Aorta (tissue), 5 donors: ENCODE measurements at places on chromosomes 7 and 10. TPM values are rescaled to one million over a fixed set of nuclear protein-coding genes. Genes with fewer than 3 reads are reported as not detected.

Gene SPDYE2B
- not detected for polyA plus RNA-seq

Gene ADAMTS14
- 0.13 TPM for polyA plus RNA-seq

Gene MPP7
- polyA plus RNA-seq, result 11.0 TPM

Gene PRTFDC1
- 15.7 TPM for polyA plus RNA-seq

Gene GET4
- 16.5 TPM for polyA plus RNA-seq

Gene CLRN3
- polyA plus RNA-seq, result 6.3 TPM

GRCh38 chr7:29272057-29272456, 77.5 kb downstream of the CHN2 start:
- H3K4me3 ChIP-seq, result no peak overlapping the region
- H3K36me3 ChIP-seq, result no peaks in the 10 kb centered on the region
- no peak for DNase-seq
- H3K27me3 ChIP-seq, result no peaks in the 10 kb centered on the region

- no peaks in the 10 kb centered on the region for H3K36me3 ChIP-seq
- H3K4me3 ChIP-seq, result no peak overlapping the region
- no peak overlapping the region for H3K27ac ChIP-seq
- no peaks in the 10 kb centered on the region for H3K4me1 ChIP-seq
- DNase-seq, result no peak
Observed at GRCh38 chr10:86962136-86962980, 4.0 kb downstream of the SNCG start.

DNA sequence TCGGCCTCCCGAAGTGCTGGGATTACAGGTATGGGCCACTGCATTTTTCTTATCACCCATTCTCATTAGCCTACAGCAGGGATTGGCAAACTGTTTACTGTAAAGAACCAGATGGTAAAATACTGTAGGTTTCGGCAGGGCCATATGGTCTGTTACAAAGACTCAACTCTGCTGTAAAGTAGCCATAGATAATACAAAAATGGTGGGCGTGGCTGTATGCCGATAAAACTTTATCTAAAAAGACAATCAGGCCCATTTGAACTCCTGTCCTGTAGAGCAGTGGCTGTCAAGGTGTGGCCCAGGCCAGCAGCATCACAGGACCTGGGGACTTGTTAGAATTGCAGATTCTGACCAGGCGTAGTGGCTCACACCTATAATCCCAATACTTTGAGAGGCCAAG, 134.3 kb downstream of the CUX1 start:
- no peaks in the 10 kb centered on the region for H3K36me3 ChIP-seq
- no peak overlapping the region for H3K27ac ChIP-seq
- H3K4me1 ChIP-seq, result peaks cover 3% of the 10 kb centered on the region
- H3K4me3 ChIP-seq, result no peak overlapping the region

DNA sequence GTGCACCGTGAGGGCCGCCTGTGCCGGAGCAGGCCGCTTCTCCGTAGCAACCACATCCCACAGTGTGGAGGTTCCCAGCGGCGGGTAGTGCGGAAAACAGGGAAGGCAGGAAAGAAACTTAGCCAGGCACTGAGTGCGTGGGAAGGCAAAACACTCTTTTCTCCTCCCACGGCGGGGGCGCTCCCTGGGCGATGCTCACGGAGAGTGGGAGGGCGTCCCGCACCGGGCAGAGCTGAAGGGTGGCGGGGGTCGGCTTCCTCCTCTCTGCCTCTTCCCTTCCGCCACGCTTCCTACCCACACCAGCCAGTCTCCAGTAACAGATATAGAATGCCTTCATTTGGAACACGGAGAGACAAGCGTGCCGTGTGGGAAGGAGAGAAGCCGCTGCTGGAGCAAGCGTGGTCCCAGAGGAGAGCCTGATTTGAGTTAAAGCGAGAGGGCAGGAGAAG, 252.5 kb downstream of the PAXIP1 start:
- no peaks in the 10 kb centered on the region for H3K36me3 ChIP-seq
- H3K27ac ChIP-seq, result no peak overlapping the region
- H3K27me3 ChIP-seq, result no peaks in the 10 kb centered on the region
- H3K4me3 ChIP-seq, result no peak overlapping the region

DNA sequence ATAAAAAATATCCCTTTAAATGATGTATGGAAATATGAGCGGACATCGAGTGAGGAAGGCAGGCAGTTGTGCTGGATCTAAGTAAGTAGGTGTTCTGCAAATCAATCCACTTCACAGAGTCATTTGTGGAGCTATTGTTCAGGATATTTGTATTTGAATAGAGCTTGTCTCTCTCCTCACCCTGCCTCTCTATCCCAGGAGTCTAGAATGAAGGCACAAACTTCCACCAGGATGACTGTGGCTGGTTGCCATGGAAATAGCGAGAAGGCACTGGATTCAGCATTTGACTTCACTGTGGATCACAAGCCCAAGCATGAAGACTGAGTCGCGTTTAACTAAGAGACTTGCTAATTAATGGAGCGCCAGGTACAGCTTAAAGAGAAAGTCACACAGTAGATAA, 53.2 kb downstream of the NPY start:
- no peak overlapping the region for H3K27ac ChIP-seq
- H3K36me3 ChIP-seq, result no peaks in the 10 kb centered on the region
- H3K27me3 ChIP-seq, result no peaks in the 10 kb centered on the region

DNA sequence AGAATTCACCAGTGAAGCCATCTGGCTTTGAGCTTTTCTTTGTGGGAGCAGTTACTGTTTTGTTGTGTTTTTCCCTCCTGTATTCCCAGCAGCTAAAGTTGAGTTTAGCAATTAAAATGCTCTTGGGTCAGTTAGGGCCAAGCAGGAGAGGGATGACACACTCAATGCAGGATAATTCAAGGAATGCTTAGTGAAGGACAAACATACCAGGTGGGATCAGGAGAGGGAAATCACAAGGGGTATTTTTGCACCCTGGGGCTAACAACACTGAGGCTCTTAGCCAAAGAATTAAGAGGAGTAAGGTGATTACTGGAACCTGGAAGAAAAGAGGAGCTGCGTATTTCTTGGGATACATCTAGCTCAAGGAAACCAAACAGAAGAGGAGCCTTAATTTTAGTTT, 82.4 kb upstream of the KCND2 start:
- no peak overlapping the region for H3K4me3 ChIP-seq
- no peaks in the 10 kb centered on the region for H3K36me3 ChIP-seq
- no peak overlapping the region for H3K27ac ChIP-seq
- H3K27me3 ChIP-seq, result no peaks in the 10 kb centered on the region
- no peak for DNase-seq

DNA sequence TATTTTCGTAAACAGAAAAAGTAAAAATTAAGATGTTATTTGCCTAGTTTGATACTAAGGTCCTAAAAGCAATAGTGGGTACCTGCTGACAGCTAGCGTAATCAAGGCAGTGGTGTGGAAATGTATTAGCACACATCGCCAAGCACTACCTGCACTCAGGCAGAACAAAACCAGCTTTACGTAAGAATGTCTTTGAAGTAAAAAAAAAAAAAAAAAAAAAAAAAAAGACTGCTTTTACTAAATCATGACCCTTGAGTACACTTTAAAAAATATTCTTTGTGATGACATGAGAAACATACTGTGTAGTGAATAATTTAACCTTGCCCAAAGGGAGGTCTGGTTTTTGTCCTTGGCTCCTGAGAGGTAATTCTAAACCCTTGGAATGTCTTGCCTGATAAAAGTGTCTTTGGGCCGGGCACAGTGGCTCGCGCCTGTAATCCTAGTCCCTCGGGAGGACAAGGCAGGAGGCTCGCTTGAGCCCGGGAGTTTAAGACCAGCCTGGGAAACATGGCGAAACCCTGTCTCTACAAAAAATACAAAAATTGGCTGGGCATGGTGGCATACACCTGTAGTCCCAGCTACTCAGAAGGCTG, 12.7 kb downstream of the XRCC2 start:
- H3K4me1 ChIP-seq, result peaks cover 2% of the 10 kb centered on the region
- no peaks in the 10 kb centered on the region for H3K36me3 ChIP-seq
- no peak overlapping the region for H3K27ac ChIP-seq
- DNase-seq, result no peak
- no peak overlapping the region for H3K4me3 ChIP-seq

DNA sequence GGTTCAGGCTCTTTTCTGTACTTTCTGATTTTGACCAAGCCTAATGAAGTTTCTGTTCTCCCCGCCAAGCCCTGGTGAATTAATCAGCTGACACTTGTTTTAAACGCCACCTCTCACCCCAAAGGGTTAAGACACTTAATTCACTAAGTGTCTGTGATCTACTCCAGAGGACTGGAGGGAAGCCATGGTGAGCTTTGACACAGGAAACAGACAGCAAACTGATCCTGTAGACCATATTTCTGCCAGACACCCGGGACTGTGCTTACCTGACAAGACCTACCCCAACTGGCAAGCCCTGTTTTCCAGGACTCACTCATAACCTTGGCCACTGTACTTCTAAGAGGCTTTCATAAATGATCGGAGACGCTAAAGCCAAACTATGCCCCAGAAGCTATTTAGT, 126.0 kb downstream of the STRA8 start:
- H3K36me3 ChIP-seq, result no peaks in the 10 kb centered on the region
- H3K4me1 ChIP-seq, result peaks cover 1% of the 10 kb centered on the region
- H3K27me3 ChIP-seq, result no peaks in the 10 kb centered on the region
- H3K27ac ChIP-seq, result no peak overlapping the region
- no peak overlapping the region for H3K4me3 ChIP-seq

DNA sequence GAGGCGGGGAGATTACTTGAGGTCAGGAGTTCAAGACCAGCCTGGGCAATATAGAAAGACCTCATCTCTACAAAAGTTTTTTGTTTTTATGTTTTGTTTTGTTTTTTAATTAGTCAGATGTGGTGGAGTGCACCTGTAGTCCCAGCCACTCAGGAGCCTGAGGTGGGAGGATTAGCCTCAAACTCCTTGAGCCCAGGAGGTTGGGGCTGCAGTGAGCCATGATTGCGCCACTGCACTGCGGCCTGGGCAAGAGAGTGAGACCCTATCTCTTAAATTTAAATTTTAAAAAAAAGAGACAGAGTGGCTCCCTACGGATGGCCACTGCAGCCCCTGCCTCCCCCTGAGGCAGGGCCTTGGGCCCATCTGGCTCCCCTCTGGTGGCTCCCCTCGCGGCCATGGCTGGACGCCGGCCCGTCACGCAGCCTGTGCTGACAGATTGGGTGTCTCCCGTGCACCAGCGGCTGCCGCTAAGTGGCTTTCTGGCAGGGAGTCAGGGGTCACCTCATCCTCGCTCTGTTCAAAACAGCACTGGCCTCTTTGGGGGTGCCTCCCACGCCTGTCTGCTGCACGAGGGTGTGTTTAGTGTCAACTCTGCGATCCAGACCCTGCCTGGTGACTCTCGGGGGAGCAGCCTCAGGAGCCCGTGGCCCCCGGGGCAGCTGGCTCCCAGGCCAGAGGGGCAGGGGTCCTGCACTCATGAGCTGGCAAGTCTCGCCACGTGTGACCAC, 44.4 kb upstream of the ELN start:
- DNase-seq, result peak; percentile 67
- H3K4me1 ChIP-seq, result no peaks in the 10 kb centered on the region
- H3K27me3 ChIP-seq, result no peaks in the 10 kb centered on the region
- H3K27ac ChIP-seq, result no peak overlapping the region

- H3K36me3 ChIP-seq, result no peaks in the 10 kb centered on the region
- no peak overlapping the region for H3K27ac ChIP-seq
- H3K4me1 ChIP-seq, result peaks cover 2% of the 10 kb centered on the region
- H3K27me3 ChIP-seq, result no peaks in the 10 kb centered on the region
- DNase-seq, result no peak
- no peak overlapping the region for H3K4me3 ChIP-seq
Observed at GRCh38 chr10:15427843-15428414, 56.8 kb upstream of the FAM171A1 start.

DNA sequence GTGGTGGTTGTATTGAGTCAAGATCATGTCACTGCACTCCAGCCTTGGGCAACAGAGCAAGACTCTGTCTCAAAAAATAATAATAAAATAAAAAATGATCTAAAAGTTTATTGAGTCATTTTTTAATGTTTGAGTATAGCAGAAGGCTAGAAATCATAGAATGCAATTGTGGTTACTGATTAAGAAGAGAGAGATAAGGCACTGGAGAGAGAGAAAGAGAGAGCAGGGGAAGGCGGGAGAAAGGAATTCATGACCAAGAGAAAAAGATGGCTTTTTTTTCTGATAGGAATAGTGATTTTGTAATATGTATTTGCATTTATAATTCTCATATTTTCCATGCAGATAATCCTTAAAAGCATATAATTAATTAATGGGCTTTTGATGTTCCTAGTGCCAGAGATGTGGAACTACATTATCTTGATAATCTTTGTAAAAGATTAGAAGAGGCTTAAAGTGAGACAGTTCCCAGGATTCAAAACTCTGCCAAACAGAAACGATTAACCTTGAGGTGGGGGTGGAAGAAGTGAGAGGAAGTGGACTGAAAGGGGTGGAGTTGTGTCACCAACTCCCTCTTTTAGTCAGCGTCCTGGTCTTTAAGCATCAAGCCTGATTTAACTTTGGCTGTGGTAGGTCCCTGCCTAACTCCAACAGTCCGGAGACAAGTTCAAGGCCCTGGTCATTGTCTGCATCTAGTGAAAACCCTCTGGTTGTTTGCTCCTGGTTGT, 76.2 kb downstream of the CHN2 start:
- H3K4me3 ChIP-seq, result no peak overlapping the region
- DNase-seq, result no peak
- H3K27ac ChIP-seq, result no peak overlapping the region
- no peaks in the 10 kb centered on the region for H3K27me3 ChIP-seq

GRCh38 chr10:126283307-126283706, 105.0 kb downstream of the ADAM12 start:
- H3K36me3 ChIP-seq, result no peaks in the 10 kb centered on the region
- no peak overlapping the region for H3K4me3 ChIP-seq
- DNase-seq, result no peak
- no peaks in the 10 kb centered on the region for H3K27me3 ChIP-seq

DNA sequence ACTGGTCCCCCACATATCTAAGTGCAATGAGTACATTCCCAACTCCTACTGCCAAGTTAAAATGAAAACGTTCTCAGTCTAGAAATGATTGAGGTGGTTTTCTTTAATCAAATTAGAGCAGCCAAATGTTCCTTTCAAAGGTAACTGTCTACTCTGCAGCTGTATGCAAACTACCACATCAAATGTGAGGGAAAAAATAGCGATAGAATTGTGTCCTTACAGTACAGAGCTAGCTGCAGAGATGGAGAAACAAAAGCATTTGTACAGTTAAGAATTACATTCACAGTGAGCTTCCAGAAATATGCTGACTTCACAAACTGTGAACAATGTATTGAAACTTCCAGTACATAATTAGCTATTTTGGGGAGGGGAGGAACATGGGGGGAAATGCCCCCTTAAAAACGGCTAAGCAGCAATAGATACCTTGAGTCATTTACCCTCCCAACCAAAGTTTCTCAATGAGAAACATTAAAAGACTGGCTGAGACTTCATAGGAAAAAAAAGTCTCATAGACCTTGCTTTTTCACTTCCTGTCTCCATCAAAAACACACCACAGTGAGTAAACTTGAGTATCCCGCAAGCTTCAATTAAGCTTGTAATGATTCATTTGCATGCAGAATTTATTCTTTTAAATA, 22.9 kb downstream of the CDK6 start:
- DNase-seq, result no peak
- H3K27ac ChIP-seq, result no peak overlapping the region
- H3K36me3 ChIP-seq, result no peaks in the 10 kb centered on the region
- H3K27me3 ChIP-seq, result no peaks in the 10 kb centered on the region

- H3K4me3 ChIP-seq, result no peak overlapping the region
- H3K27me3 ChIP-seq, result no peaks in the 10 kb centered on the region
- no peaks in the 10 kb centered on the region for H3K36me3 ChIP-seq
Observed at GRCh38 chr10:3516234-3516922, 268.6 kb downstream of the KLF6 start.

- H3K36me3 ChIP-seq, result no peaks in the 10 kb centered on the region
- no peak for DNase-seq
- no peak overlapping the region for H3K27ac ChIP-seq
- peak overlapping the region; percentile 91 for H3K4me3 ChIP-seq
Observed at GRCh38 chr7:90596671-90597562, 796 bp downstream of the CDK14 start.

- H3K4me3 ChIP-seq, result no peak overlapping the region
- no peaks in the 10 kb centered on the region for H3K4me1 ChIP-seq
- H3K36me3 ChIP-seq, result no peaks in the 10 kb centered on the region
Observed at GRCh38 chr10:98485959-98486358, 39.2 kb upstream of the HPS1 start.
